ENCODE measurements at places on chromosomes 3 and 15.

DNA sequence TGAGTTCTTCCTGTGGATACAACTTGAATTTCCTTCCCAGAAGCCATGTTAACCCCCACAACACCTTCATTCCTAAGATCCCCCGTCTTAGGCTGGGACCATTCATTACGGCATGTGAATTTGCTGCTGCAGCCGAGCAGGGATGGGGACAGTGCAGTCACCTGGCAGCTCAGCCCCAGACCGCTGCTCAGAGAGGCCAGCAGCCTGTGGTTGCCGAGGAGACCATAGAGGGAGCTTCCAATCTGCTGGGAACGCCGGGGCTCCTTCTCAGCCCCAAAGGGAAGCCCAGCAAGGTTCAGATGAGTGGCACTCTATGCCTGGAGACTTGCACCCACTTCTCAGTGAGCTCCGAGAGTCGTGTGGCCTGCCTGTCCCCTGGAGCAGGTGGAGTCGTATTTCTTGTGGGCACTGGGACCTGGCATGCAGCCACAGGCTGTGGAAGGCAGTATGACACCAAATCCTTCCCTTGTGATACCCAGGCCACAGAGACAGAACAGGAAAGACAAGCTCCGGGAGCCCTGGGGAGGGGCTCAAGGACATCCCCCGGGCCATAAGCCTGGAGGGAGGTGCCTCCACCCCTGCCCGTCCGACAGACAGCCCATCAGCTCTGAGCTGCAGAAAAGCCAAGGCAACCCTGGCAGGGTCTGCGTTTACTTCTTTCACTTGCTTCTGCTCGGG lies 167.3 kb downstream of the FAM43A start:
- DNase-seq, result no peak

DNA sequence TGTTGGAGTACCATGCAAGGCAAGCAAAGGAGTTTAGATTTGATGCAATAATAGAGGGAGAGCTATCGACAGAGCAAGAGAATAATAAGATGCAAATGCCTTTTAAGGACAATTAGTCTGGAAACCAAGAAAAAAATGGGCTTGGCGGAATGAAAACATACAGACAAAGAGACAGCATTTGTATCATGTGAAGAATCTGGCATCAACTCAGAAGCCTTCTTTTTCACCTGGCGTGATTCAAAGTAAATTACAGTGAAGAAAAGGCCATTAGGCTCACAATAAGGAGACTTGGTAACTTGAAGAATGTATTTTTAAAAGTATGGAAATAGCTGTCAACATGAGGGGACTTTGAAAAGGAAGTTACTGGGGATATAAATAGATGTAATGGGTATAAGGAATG lies 521.2 kb upstream of the GOLIM4 start:
- no peak for DNase-seq

- no peak for DNase-seq
Observed at GRCh38 chr3:141012571-141012970, 38.6 kb upstream of the SPSB4 start.

DNA sequence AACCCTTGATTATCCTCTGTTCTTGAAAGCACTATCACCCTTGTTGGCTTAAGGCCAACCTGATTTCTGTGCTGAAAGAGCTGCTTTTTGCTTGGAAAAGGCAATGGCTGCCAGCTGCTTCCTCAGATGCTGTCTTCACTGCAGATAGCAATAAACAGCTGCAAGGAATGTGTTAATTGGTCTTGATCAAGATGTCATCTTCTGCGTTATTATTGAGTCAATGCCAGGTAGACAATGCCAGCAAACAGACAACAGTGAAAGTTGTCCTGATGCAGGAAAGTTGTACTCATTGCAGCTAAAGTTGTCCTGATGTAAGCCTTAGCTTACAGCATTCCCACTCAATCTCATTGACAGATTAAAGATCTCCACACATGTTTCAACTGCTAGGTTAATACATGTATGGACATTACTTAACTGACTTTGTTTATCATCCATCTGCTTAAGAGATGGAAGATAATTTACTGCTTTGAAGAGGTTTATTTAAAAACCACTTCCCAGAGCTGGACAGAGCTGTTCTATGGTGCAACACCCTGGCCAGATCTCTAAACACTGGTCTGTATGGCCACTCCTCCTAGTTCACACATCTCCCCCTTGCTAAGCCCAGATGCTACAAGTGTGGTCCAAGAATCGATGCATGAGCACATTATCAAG lies 251.0 kb upstream of the MCTP2 start:
- no peak for DNase-seq

GRCh38 chr15:49215768-49216739 lies 46.0 kb downstream of the GALK2 start:
- no peak for DNase-seq

DNA sequence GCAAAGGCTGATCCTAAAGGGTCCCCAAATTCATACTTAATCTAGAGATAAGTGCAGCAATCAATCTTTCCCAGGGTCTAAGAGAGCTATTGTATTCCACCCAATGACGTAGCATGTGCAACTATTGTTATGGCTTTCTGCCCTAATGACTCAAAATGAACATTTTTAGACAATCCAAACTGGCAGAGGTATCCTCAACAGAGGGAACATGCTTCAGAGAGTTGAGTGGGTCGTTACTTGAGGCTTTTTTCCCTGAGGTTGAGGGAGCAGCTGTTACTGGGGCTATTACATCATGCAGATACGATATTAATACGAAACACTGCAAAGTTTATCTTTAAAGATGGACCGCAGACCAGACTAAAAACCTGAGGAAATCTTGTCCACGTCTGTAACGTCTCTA lies 278.3 kb upstream of the WNT5A start:
- no peak for DNase-seq

DNA sequence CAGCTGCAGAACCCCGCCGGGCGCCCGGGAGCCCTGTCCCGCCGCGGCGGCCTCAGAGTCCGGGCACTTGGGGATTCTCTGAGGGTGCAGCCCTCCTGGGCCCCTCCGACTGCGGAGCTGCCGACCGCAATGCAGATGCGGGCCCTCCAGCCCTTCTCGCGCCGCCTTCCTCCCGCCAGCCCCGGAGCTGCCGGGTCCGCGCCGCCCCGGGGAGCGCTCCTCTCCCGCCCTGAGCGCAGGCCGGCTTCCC lies 320 bp upstream of the ACAN start:
- no peak for DNase-seq

DNA sequence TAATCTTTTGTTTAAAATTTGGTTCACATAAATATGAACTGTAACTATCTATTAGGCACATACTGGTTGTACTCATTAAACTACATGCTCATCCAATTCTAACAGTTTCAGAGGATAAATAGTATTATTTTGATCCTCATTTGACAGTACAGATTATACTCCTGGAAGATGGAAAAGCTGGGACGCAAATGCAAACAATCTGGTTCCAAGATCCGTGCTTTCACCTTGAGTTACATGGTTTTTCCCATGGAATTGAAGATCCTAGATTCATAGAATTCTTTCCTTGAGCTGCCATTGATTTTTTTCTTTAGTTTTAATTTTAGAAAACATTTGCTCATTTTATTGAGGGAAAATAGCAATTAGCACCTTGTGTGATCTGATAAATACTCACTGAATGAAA lies 285.8 kb downstream of the ROBO2 start:
- no peak for DNase-seq

- no peak for DNase-seq
Observed at GRCh38 chr3:32759342-32759741, 58.5 kb upstream of the TRIM71 start.

GRCh38 chr3:193997228-193998122 lies 138.5 kb upstream of the HES1 start:
- DNase-seq, result no peak

DNA sequence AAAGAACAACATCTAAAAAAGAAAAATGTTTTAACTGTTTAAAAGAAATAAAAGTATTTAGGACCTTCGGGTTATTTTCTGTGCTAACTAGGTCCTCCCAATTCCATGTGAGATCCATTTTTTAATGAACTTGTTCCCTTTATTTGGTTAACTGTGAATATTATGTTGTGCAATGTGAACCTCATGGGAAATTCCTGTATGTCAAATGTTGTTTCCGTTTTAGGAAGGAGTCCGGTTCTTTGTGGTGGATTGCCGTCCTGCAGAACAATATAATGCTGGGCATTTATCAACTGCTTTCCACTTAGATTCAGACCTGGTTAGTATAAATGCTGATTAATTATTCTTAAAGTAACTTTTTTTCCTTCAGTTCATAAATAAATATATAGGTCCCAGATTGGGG lies 35.5 kb upstream of the NIT2 start:
- DNase-seq, result no peak

DNA sequence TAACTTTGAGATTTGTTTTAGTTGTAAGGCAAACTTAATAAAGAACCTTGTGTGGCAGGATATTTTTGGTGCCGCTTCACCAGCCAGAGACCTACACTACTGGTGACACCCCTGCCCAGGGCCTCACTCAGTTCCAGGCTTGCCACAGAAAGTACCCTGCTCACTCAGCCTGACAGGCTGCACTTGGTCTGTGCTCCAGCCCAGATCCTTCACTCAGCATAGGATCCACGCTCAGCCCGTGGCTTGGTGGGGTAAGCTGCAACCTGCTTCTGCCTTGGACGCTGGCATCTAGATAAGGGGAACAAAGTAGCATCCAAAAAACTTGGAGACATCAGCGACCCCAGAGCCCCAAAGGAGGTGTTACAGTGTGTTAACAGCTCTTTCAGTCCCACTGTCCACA lies 825.5 kb downstream of the EPHA3 start:
- DNase-seq, result no peak

DNA sequence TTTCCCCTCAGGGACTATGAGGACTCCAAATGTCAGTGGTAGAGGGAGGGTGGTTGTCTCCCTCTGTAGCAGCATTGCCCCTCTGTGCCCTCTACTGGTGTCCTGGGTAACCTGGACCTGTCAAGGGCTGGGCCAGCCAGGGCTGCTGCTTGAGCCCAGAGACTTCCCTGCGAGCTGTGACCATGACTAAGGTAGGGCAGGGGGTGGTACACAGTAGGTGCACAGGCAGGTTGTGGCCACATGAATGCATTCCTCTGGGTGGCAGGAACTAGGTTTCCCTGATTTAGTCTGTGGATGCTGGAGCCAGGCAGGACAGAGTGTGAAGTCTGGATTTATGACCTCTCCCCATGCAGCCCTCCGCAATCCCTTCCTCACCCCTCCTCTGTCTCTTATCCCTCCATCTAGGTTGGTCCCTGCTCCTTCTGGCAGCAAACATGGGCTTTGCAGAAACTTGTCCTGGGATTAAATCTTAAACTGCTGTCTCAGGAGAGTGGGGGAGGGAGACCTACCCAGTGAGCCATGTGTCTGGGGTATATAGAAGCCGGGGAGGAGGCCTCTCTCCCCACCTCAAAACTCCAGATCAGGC lies 8.7 kb upstream of the SEMA3F start:
- no peak for DNase-seq

DNA sequence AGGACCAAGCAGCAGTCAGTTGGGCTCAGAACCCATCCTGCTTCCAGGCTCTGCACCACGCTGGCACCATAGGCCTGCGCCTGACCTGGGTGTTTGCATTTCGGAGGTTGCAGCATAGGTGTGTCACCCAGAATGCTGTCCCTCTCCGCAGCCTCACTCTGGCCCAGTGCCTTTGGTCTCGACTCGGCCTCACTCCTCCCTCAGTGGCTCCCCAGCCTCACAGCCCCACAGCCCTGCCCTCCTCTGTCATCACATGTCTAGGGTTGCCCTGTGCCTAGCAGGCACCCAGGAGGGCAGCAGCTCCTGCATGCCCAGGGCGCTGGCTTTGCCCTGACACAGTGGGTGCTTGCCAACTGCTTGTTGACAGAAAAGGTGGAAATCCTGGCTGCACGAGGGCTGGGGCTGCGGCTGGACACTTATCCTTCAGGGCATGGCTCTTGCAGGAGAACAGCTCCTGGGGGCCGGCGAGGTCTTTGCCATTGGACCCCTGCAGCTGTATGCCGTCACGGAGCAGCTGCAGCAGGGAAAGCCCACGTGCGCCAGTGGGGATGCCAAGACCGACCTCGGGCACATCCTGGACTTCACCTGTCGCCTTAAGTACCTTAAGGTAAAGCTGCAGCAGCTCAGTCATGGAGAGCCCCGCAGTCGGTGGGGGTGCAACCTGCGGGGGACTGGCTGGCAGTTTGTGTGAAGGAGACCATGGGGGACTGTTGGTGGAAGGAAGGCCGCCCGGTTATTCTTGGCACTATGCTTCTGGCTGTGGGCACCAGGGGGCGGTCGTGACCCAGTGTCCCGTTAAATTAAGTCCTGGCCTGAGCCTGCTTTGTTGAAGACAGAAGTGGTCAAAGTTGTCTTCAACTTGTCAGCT lies 16.2 kb downstream of the NISCH start:
- peak; percentile 51 for DNase-seq

DNA sequence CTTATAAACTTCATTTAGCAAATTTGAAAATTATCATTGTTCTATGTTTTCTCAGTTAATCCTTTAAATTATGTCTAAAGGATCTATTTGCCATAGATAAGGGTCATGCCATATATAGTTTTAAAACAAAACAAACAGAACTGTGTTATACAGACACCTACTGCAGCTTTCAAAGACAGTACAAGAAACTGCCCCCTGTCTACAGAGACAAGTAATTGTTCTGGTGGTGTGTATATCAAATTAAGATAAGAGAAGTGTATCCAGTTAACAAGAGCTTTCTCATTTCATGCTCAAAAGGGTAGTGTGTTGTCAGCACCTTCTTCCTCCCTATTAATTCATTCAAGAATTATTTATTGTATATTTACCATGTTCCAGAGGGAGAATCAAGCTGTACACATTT lies 201.2 kb downstream of the FMN1 start:
- no peak for DNase-seq

- DNase-seq, result no peak
Observed at GRCh38 chr15:49760749-49761148, 139.9 kb downstream of the DTWD1 start.

DNA sequence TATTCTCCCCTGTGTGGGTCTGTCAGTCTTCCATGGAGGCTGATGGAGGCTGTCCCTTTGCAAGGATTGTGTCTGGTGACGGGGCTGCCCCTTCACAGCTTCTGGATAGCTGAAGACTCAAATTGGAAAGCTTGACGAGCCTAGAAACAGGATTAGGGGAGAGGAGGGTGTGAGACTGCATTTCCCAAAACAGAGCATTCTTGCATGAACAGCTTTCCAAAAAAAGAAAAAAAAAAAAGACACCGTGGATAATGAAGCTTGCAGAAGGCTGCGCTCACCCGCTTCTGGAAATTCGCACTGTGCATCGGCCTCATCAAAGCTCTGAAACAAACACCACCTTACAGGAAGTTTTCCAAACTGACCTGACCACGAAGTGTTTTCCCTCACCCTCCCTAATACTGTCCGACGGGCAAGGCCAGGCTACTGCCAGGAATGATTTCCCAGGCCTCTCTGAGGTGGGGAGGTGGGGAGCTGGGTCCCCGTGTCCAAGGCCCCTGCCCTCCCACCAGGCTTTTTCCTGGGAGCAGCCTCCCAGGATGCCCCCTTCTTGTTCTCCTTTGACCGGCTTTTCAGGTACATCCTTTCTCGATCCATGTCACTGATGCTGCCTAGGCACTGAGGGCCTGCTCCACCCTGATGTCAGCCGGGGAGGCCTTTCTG lies 24.9 kb upstream of the MUC4 start:
- no peak for DNase-seq

GRCh38 chr3:78737988-78738387 lies 1029.8 kb downstream of the ROBO1 start:
- DNase-seq, result no peak

- DNase-seq, result no peak
Observed at GRCh38 chr3:195524171-195524896, 18.8 kb downstream of the PPP1R2 start.

- no peak for DNase-seq
Observed at GRCh38 chr3:131303848-131304247, 77.7 kb upstream of the NUDT16 start.
